ENCODE measurements at places on chromosomes 1 and 21.

- DNase-seq: no peak
These were observed 91.1 kb downstream of the SLC44A5 start for GRCh38 chr1:75519651-75520427.

- no peak for DNase-seq
These were observed 273 bp downstream of the BMP8B start for GRCh38 chr1:39788426-39788757.

- DNase-seq: no peak
These were observed 684 bp downstream of the ZBTB8B start for GRCh38 chr1:32465578-32465933.

GRCh38 chr1:175129997-175130648 is 62.5 kb downstream of the KIAA0040 start:
- no peak for DNase-seq

DNA sequence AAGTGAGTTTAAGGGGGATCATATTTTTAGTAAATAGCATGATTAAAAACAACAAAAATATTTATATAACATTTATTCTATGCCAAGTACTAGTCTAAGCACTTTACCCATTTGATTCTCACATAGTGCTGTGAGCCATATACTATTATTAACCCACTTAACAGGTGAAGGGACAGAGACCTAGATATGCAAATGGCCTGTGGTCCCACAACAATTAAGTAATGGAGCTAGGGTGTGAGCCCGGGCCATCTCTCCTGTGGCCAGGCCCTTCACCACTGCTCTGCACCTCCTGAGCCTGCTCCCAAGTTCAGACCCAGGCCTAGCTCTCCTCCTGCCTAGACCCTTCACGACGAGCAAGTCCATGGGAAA is 537 bp downstream of the ASCL5 start:
- no peak for DNase-seq

DNA sequence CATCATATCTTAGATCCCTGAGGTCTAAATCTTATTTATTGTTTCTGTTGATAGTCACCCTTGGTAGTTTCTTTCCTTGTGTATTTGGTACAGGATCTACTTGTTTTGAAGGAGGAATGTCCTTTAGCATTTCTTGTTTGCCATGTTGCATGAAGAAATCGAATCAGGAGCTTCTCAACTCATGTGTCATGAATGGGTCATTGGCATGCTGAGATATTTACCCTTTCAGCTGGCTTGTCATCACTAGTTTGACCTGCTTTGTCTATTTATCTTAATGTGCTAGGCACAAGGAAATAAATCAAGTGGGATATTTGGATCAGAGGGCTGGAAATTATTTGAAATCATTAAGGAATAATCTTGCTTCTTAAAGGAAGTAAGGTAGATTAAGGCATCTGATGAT is 23.8 kb downstream of the THEM4 start:
- no peak for DNase-seq

GRCh38 chr1:66478116-66478515 is 55.8 kb upstream of the SGIP1 start:
- no peak for DNase-seq

- DNase-seq: no peak
These were observed 113.0 kb downstream of the DMRTB1 start for GRCh38 chr1:53572065-53572814.

- DNase-seq: peak; percentile 56
These were observed 27.0 kb upstream of the PRSS38 start for GRCh38 chr1:227788271-227789083.

DNA sequence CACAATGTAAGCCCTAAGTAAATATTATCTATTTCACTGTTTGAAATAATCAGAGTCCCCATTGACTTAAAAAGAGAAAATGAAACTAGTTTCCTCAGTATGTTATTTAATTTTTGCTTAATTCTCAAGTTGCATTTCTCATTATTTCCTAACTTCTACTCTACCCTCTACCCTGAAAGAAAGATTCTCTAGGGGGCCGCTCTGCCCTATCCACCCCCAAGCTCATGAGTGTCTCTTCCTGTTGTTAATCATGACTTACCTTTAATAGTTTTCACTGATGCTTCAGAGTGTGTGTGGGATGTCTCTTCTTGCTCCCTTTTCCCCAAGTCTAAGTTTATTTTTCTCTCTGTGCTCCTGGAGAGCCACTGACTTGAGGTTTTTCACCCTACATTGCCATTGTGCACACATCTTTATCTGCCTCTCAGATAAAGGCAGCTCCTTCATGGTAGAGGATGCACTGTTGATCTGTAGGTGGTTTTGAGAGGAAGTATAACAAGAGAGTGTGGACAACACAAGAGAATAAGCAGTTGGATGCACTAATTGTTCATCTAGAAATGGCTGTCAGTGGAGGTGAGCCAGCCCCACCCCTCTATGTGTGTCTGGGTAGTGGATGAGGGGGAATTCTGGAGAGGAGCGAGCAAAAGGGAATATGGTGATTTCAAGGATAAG is 261.7 kb downstream of the CHRM3 start:
- no peak for DNase-seq

- DNase-seq: no peak
These were observed 24.0 kb downstream of the HS2ST1 start for GRCh38 chr1:86938450-86938849.

GRCh38 chr1:91913018-91913417 is 27.1 kb upstream of the TGFBR3 start:
- DNase-seq: no peak

- no peak for DNase-seq
These were observed 5.6 kb downstream of the EPS8L3 start for GRCh38 chr1:109757936-109758786.

- no peak for DNase-seq
These were observed 29.7 kb upstream of the BRINP3 start for GRCh38 chr1:190507357-190507756.

DNA sequence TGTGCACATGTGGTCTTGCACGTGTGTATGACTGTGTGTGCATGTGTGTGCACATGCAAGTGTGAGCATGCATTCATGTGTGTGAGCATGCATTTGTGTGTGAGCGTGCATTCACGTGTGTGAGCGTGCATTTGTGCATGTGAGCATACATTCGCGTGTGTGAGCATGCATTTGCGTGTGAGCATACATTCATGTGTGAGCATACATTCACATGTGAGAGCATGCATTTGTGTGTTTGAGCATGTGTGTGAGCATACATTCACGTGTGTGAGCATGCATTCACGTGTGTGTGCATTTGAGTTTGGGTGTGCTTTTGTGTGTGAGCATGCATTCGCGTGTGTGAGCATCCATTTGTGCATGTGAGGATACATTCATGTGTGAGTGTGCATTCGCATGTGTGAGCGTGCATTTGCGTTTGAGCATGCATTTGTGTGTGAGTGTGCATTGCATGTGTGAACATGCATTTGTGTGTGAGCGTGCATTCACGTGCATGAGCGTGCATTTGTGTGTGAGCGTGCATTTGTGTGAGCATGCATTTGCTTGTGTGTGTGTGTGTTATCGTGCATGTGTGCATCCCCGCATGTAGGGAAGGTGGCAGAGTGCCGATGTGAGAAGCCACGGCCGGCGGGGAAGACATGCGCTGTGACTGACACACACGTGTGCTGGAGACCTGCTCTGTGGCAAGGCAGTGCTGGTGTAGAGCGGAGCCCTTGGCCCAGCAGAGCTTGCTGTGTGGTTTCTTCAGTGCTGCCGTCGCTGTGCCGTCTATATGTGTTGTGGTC is 18.2 kb downstream of the ITGB2 start:
- DNase-seq: no peak

- no peak for DNase-seq
These were observed 159.8 kb downstream of the TGFBR3 start for GRCh38 chr1:91725989-91726721.

DNA sequence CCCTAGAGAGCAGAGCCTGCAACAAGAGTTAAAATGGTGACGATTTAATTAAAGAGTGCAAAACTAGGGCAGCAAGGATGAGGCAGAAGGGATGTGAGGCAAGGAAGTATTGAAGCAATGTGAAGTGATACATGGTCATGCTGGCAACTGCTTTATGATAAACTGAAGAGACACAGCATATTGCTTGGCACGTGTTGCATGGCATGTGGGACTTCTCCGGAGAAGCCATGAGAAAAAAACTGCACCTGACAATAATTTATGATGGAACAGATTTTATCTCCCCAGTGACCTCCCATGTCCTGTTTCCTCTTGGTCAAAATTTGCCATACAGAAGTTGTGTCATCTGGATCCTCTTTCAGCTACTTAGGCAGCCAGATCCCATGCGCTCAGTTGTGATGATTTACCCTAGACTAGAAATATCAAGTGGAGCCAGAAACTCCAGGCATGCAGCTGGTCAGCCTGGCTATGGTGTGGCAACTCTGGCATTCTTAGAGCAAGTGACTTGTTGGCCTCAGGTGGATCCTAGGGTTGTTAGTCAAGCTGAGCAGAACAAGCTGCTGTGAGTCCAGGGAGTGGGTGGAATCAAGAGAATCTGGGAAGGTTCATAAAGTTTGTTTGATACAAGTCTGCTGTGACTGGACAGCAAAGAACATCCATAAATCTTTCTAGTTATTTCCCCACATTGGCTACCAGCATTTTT is 611.4 kb upstream of the USP24 start:
- DNase-seq: no peak

DNA sequence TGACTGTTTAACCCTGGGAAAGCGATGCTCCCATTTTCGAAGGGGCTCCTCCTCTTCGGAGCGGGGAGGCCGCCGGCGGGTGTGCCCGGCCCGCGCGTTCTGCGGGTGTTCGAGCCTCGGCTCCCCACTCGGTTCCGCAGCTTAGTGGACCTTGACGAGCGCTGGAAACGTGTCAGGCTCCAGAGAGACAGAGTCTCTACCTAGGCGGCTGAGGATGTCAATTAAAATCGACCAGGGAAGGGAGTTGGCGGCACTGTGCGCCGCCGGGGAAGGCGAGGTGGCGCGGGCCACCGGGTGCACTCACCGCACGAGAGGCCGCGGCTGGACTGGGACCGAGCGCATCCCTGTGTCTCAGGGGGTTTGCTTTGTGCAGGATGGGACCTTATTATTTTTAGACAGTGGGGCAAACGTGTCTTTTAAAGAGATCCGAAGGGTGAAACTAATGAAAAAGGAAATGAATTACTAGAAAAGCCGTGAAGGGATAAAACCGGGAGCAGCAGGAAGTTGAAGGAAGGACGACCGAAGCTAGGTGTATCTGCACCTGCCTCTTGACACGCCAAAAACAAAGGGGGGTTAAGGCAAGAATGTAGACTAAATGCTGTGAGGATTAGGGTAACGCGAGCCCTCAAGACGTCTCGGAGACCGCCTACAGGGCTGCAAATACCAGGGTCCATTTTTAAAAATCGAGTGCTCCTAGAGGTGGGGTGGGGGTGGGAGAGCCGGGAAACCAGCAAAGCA is 5.6 kb downstream of the LHX4 start:
- DNase-seq: no peak

DNA sequence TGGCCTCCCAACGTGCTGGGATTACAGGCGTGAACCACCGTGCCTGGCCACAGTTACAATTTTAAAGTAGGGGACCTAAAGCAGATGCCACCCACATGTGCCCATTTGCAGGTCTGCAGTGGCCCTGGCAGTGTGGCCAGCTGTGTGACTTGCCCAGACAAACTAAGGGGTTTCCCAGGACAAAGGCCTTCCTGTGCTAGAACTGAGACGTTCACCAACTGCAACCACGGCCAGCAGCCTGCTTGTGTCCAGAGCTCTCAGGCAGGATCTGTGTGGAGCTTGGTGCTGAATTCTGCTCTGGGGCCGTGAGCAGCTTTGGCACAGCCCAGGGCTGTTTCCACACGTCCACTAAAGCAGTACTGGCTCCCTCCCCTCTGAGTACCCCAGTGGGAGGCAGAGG is 10.6 kb upstream of the PTTG1IP start:
- no peak for DNase-seq
